ENCODE measurements at places on chromosomes 2 and 18. TPM values are rescaled to one million over a fixed set of nuclear protein-coding genes. Genes with fewer than 3 reads are reported as not detected.

Gene TOGARAM2
- 1.1 TPM for total RNA-seq

DNA sequence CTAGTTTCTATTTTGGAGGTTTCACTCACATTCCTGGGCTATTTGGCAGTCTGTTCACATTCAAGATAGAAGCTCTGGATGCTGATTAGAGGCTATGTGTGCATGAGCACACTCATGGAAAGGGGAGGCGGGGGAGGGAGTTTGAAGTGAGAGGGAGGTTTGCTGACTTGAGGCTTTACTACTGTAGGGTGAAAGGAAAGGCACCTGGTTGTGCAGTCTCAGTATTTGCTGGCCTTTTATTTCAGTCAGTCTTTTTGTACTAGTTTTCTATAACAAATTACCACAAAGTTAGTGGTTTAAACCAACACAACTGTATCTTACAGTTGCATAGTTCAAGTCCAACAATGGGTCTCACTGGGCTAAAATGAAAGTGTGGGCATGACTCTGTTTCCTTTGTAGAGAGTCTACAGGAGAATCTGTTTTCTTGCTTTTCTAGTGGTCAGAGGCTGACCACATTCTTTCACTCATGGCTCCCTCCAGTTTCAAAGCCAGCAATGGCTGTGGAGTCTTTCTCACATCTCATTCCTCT, 47.7 kb upstream of the NR4A2 start:
- no peak for DNase-seq

DNA sequence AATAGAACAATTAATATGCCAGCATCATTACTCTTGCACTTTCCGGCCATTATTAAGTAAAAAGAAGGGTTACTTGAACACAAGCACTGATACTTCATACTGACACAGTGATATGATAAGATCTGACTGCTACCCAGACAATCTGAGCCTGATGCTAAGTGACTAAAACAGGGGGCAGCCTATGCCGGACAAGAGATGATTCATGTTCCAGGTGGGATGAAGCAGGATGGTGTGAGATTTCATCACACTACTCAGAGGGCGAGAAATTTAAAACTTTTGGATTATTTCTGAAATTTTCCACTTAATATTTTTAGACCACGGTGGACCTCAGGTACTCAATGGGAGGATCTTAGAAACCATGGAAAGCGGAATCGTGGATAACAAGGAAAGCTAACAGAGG, 61.7 kb downstream of the LIPG start:
- no peak for DNase-seq

Gene AGXT
- total RNA-seq, result not detected

Gene BOLL
- total RNA-seq, result not detected

Measured in Peyer's patch (tissue), 4 donors.